Putamen (tissue), 1 donor: ENCODE measurements at places on chromosomes 11 and 22.

DNA sequence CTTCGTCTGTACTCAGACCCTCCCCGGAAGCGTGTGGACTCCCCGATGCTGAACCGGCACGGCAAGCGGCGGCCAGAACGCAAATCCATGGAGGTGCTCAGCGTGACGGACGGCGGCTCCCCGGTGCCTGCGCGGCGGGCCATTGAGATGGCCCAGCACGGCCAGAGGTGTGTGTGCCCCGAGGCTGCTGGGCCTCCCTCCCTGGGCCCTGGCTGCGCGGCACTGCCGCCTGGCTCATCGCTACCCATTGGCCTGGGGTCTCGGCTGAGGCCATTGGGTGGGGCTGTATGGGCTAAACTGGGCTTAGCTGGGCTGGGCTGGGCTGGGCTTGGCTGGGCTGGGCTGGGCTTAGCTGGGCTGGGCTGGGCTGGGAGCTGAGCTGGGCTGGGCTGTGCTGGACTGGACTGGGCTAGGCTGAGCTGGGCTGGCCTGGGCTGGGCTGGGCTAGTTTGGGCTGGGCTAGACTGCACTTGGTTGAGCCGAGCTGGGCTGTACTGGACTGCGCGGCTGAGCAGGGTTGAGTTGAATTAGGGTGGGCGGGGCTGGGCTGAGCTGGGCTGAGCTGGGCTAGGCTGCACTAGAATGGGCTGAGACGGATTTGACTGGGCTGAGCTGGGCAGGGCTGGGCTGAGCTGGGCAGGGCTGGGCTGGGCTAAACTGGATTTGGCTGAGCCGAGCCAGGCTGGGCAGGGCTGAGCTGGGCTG lies 40.7 kb downstream of the MOB2 start:
- no peak for DNase-seq

- DNase-seq, result peak; percentile 15
Observed at GRCh38 chr11:86481399-86481798, 106.7 kb downstream of the CCDC81 start.

- DNase-seq, result no peak
Observed at GRCh38 chr11:73143126-73143838, 1.2 kb upstream of the FCHSD2 start.

GRCh38 chr11:11513422-11513821 lies 108.4 kb downstream of the GALNT18 start:
- DNase-seq, result no peak

GRCh38 chr11:12711496-12711895 lies 37.3 kb downstream of the TEAD1 start:
- DNase-seq, result no peak

- no peak for DNase-seq
Observed at GRCh38 chr11:12042215-12042676, 33.8 kb upstream of the DKK3 start.

GRCh38 chr22:27278946-27279345 lies 522.6 kb downstream of the MN1 start:
- DNase-seq, result no peak

DNA sequence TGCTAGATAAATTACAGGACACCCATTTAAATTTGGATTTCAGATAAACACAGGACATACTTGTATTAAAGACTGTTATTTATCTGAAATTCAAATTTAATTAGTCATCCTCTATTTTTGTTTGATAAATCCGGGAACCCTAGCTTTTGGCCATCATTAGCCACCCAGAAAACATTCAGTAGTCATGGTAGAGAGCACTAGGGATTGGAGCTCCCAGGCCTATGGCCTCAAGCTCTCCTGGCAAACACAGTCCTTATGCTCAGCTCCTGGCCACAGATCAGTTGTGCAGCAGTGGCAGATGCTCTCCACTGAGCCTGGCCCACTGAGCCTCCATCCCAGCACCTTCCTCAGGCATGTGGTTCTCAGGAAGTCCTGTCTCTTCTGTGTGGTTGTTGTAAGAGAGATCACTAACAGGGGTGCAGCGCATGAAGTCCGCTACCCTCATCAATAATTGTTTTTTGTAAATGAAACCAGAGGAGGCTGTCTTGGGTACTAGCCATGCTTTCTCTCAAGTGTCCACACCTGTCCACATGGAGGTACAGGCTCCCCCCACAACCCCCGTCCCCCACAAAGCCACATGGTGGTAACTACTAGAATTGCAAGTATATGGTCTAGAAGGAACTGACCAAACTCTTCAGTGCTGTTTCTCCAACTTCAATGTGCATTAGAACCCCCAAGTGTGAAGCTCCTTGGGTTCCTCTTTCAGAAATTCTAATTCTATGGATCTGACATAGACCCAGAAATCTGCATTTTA lies 1.1 kb upstream of the IRAG1 start:
- DNase-seq, result no peak

GRCh38 chr22:48900327-48900597 lies 927.4 kb downstream of the BRD1 start:
- DNase-seq, result no peak

GRCh38 chr11:40215556-40215955 lies 1243.9 kb downstream of the LRRC4C start:
- DNase-seq, result no peak

- no peak for DNase-seq
Observed at GRCh38 chr11:69984457-69985261, 93.5 kb upstream of the ANO1 start.

- no peak for DNase-seq
Observed at GRCh38 chr22:37559521-37559900, 769 bp upstream of the CDC42EP1 start.

GRCh38 chr11:111115890-111116289 lies 129.6 kb upstream of the POU2AF2 start:
- DNase-seq, result no peak

- no peak for DNase-seq
Observed at GRCh38 chr22:22748297-22748743, 103.9 kb downstream of the GGTLC2 start.

- DNase-seq, result peak; percentile 92
Observed at GRCh38 chr22:31107178-31107893, at the start of gene SELENOM. Gene SELENOM, minus strand, starts transcription at chr22:31107568. Its CDS starts 63 bp downstream, at chr22:31107505.

DNA sequence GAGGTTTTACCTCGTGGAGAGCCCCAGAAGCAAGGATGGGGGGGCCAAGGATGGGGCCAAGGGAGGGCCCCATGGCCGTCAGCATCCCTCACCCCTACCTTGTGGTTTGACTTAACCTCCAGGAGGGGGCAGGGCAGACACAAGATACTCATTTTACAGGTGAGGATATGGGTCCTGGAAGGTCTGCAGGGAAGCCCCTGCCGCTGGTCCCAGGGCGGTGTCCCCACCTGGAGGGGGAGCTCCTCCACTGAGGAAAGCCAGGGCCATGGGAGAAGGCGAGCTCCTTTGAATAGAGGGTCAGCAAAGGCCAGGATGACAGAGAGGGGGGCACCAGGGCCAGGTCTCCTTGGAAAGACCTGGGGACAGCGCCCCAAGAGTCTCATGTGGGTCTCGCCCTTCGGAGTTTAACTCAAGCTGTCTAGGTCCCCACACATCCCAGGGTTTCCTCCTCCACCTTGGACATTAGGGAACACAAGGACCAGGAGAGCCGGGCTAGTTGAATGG lies 5.9 kb upstream of the ADORA2A start:
- no peak for DNase-seq

DNA sequence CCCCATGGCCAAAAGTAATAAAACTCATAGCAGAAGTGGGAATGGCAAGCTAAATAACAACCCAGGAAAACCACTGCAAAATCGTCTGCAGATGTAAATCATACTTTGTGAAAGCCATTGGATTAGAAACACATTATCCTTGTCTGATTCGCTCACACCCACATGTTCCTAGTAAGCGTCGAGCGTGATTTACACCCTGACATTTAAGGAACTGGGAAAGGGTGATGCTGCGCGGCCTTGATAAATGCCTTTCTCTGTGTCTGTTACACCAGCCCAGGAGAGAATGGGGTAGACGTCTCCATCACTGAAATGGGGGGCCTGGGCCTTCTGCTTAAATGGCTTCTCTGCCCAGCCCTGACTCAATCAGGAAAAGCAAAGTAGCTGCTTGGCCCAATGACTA lies 162.7 kb downstream of the NTM start:
- no peak for DNase-seq

DNA sequence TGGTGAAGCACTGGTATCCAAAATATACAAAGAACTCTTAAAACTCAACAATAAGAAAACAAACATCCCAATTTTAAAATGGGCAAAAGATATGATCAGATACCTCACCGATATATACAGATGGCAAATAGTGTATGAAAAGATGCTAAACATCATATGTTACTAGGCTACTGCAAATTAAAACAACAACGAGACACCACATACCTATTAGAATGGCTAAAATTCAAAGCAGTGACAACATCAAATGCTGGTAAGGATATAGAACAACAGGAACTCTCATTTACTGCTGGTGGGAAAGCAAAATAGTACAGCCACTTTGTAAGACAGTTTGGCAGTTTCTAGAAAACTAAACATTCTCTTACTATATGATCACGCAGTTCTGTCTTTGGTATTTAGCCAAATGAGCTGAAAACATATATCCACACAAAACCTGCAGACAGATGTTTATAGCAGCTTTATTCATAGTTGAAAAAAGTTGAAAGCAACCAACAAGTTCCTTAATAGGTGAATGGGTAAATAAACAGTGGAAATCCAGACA lies 38.5 kb downstream of the SIK3 start:
- no peak for DNase-seq

- DNase-seq, result no peak
Observed at GRCh38 chr11:48005136-48005535, 24.8 kb downstream of the PTPRJ start.

- no peak for DNase-seq
Observed at GRCh38 chr22:45211848-45212247, 28.8 kb downstream of the KIAA0930 start.

DNA sequence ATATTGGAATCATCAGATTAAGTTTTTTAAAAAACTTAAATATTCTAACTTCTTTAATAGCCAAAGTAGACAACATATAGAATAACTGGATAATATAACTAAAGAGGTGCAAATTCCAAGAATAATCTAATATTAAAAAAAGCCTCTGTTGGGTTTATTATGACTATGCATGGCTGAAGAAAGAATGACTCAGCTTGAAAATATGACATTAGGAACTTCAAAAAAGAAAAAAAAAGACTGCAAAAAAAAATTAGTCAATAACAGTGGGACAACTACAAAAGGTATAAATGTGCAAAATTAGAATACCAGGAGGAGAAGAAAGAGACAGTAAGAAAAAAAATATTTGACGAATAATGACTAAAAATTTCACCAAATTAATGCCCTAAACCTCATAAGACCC lies 1178.0 kb downstream of the JRKL start:
- no peak for DNase-seq
